IPS-NIHi11 (cell line): ENCODE measurements at places on chromosomes 5 and 9.
A peak's percentile ranks its signal among the peaks of the same experiment; 100 is the strongest.

GRCh38 chr9:35652829-35653209 is 2.1 kb upstream of the SIT1 start:
- DNase-seq: no peak

DNA sequence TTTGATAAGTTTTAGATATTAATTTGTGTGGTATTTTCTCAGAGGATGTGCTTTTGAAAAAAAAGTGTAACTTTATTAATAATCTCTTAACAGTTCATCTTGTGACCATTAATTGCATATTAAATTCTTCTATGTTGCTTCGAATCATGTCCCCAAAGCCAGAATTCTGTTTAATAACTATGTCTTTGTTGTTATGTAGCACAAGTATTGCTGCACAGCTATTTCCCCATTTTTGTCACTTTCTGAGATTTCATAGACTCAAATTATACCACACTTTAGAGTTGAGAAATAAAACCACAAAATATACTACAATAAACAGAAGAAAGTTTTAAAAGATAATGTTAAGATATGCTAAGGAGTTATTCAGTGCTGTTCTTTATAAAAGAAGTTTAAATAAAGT is 2.8 kb downstream of the MEF2C start:
- no peak for DNase-seq

DNA sequence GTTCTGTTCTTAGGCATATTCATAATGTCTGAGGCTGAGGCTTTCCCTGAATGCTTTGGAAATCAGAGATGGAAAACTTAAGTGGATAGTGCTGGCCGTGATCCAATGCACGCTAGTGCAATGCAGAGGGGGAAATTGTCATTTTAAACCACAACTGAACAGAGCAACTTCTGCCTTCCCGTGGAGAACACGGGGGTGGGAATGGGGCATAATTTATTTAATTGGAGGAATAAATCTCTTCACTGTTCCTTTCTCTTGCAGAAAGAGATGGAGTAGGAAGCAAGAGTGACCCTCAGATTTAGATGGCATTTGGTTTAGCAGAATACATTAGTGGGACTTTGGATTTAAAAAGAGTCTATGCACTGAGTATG is 22.9 kb upstream of the NREP start:
- DNase-seq: no peak

DNA sequence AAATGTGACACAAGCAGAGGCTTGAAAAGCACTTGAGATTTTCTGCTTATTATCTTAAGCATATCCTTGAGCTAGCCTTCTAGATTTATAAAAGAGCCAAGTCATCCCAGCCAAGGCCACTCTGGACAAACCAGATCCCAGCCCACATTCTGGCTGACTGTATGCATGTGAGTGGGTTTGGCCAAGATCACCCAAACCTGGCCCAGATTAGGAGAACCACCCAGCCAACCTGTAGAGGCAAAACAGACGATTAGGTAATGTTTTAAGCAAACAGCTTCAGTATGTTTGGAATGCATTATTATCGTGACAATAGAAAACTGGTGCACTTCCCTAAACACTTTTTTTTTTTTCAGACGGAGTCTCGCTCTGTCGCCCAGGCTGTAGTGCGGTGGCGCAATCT is 151.9 kb downstream of the SPATA31D1 start:
- no peak for DNase-seq

GRCh38 chr9:88342246-88342645 is 46.0 kb upstream of the SPIN1 start:
- DNase-seq: no peak

DNA sequence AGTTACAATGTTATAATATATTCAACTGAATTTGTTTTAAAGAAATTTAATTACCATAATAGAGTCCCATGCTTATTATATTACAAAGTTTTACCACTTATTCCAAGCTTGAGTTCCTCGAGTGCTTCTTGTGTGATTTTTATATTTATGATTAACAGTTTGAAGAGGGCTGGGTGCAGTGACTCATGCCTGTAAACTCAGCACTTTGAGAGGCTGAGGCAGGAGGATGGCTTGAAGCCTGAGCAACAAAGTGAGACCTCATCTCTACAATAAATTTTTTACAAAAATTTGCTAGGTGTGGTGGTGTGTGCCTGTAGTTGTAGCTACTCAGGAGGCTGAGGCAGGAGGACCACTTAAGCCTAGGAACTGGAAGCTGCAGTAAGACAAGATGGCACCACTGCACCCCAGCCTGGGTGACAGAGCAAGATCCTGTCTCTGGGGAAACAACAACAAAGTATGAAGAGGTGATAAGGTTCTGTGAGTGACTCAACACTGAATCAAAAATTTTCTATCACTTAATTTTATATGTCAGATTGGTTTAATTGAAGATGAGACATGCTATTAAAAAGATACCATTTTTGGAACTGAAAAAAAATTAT is 9.2 kb downstream of the POC5 start:
- DNase-seq: no peak

- peak; percentile 37 for DNase-seq
These were observed 8.9 kb downstream of the PRRT1B start for GRCh38 chr9:131554087-131554842.

DNA sequence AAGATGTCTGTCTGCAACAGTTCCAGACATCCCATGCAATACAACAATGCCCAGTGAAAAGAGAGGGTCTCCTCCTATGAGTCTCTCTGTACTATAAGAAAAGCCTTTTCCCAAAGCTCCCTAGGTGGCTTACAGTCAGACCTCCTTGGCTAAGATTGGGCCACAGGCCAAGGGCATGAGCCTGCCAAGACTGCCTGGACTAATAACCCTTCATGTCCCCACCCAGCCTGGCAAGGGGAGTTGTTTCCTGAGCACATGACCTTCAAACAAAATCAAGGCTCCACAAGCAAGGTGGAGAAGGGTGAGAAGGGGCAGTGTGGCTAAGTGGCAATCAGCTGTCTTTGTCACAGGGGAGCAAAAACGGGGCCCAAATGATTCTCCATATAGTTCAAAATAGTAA is 75.6 kb upstream of the ZSWIM6 start:
- no peak for DNase-seq

DNA sequence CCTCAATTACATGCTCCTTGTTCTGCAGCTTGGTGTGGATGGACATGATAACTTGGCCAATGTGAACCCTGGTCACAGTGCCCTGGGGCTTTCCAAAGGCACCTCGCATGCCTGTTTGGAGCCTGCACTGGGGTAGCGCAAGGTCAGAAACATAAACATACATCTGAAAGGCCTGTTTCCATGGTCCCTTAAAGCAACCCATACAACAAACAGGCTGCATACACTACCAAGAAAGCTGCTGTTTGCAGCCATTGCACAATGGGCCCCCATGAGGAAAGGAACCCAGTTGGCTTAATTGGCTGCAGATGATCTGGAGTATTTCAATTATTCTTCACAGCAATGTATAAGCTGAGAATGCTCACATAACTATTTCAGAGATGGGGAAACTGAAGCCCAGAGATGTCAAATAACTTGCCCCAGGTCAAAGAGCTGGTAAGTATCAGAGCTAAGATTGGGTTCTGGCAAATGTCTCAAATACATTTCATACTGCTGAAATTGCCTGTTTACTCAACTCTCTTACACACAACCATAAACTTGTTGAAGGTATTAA is 233.9 kb downstream of the ASTN2 start:
- DNase-seq: no peak

DNA sequence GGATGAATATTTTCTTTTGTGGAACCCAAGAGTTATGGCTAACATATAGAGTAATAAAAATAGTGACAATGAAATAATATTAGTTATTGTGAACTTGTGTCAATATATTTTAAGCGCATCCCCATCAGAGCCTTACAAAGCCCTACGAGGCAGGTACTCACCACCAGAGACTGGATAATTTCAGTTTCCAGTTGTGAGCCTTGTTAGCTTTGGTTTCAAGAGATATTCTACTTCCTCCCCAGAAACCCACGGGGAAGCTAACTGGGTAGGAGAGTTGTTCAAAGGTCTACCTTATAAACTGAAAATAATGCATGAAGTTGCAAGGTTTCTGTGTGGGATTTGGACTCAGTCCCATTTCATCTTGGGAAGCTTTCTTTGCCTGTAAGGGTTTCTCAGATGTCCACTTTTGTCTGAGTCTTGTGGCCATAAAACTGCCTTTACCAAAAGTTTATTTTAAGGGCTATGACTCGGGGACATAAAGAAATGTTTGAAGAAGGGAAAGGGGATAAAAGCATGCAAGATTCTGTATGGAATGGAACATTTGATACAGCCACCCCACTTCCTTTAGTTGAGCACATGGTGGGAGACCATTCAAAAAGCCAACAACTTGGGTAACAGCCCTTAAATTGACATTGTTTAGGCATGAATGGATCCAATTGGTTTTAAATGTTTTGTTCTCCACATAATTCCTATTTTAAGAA is 57.4 kb upstream of the ANKRD55 start:
- no peak for DNase-seq

GRCh38 chr9:136610426-136610825 is 52.3 kb upstream of the EGFL7 start:
- no peak for DNase-seq

DNA sequence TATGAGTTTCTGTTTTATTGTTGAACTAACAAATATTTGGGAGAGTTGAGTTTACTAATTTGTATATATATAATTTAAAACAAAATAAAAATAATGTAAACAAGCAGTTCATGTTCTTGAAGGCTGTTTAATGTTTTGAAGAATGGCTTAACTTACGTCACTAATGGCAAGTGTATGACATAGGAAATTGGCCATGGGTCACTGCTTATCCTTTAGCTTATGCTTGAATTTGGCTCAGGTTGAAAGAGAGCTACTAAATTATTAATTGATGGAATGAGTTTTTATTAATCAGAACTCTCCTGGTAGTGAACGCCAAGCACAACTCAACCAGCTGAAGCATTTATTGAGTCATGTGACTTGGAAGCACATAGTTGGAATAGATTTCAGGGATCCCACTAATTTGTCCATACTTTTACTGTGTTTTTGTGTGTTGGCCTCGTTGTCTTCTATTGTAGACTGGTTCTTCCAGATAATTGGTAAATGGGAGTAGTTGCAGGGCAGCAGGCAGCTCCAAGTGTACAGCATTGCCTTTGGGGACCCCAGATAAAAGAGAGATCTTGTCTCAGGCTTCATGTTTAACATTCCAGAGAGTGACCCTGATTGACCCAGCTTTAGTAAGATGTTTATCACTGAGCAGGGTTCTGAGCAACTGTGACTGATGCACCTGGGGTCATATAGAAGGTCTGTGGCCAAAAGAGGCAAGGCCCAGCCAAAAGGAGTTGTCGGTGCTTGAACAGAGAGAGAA is 13.5 kb downstream of the C5orf58 start:
- no peak for DNase-seq

GRCh38 chr5:38783011-38783561 is 62.7 kb upstream of the OSMR start:
- peak; percentile 19 for DNase-seq

- DNase-seq: no peak
These were observed 170.9 kb upstream of the WWC1 start for GRCh38 chr5:168120401-168121137.

GRCh38 chr5:175654807-175655206 is 3.1 kb upstream of the HRH2 start:
- no peak for DNase-seq

DNA sequence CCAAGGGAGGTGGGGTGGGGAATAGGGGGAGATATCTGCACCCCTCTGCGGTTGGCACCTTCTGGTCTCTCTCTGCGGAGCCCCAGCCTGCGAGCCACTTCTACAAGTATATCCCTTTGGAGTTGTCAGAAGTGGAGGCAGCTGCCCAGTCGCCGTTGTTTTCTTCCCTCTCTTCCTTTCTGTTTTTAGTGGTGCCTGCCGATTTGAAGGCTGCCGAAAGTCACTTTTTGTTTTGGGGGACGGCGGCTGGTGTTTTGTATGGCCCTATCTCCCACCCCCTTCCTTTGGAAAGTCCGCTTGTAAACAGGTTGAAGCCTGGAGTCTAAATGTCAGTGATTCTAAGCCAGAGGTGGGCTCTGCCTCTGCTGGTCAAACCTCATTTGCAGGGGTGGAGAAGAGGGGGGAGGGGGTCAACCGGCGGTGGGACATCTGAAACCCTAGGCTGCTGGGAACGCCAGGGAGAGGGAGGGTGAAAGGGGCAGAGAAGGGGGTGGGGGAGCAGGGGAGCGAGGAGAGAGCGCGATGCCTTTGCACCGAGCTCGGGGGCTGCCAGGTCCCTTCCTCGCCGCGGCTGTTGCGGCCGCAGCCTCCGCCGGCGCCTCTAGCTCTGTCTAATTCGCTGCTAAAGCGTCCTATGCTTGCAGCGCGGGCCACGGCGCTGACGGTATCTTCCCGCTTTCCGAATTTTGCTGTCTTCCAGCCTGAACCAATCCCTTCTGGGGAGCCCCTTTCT is at the start of gene FGF10:
Gene FGF10, minus strand, starts transcription at position 331 of the 733 bp plus-strand sequence. CDS start 738 bp downstream, outside the sequence.
- DNase-seq: peak; percentile 57

DNA sequence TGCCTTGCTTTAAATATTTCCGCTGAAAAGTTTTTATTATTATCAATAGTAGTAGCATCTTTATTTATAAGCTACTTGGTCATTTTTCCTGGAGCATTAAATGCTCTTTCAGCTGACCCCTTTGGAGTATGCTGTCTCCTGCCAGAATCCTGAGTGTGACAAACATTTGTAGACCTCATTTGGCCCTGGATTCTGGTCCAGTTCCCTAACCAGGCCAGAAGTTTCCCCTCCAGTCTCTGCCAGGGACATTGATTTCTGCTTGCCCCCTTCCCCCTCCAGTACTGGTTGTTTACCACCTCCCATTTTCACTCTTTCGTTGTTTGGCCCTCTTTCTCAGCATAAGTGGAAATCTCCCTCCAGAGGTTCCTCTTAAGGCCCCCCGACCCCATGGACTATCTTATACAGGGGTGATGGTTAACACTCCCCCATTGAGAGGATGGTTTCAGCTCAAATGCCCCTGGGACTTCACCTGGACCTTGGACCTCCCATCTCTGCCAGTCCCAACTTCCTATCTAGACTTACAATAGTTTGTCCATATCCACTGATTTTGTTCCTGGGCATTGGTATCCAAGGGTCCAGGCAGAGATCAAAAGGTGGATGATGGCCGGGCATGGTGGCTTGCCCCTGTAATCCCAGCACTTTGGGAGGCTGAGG is 24.6 kb upstream of the COL27A1 start:
- no peak for DNase-seq

DNA sequence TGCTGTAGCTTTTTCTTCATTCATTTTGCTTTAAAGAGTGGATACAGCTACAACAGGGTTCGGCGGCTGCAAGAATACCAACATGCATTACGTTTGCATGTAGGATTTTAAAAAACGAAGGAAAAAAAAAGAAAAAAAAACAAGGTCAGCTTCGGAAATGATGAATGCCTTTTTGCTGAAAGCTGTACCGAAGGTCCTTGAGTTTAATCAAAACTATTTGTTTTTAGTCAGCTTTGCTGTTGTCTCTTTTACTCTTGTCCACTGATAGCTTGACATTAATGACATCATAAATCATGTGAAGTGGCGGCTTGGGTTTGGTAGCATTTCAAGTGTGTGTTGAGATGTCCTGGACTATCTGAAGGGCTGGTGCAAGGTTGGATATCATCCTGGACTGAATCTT is 779.1 kb downstream of the NR2F1-AS1 start:
- no peak for DNase-seq

DNA sequence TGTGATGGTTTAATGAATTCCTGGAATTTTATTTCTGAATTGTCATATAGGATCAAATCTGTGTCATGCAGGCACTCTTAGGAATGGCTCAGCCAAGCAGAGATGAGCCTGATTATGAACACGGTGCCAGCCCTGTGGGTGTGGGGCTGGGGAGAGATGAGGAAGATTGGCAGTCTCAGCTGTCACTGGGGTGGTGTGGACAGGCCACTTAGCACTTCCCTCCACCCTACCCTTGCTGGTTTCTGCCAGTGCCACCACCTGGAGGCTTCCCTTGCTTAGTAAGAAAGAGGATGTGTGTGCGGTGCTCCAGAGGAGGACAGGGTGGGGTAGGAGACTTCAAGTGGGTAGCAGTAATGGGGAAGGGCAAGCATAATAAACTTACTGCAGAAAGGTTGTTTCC is 226.6 kb downstream of the CD180 start:
- no peak for DNase-seq

GRCh38 chr9:118268046-118268445 is 563.8 kb downstream of the TLR4 start:
- no peak for DNase-seq
